ENCODE measurements at places on chromosomes 2 and 18. TPM values are rescaled to one million over a fixed set of nuclear protein-coding genes. Genes with fewer than 3 reads are reported as not detected.

GRCh38 chr2:23703583-23704385 is 223.1 kb downstream of the ATAD2B start:
- DNase-seq, result no peak

DNA sequence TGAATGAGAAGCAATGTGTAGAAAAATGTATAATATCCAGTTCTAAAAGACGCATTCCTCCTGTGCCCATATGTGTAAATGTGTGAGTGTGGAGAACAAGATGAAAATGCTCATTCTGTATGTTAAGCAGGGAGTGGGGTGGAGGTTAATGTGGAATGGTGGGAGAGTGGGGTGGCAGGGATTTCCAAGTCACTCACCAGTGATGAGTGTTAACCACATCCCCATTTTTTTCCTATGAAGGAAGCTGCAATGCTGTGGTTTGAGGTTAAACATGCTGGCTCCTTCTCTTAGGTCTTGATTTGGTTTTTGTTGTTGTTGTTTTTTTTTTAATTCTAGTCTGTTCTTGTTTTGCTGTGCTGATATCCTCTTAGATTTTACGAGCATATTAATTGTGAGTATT is 169.4 kb downstream of the NEDD4L start:
- peak; percentile 93 for DNase-seq

GRCh38 chr2:68837861-68838341 is 33.3 kb downstream of the BMP10 start:
- peak; percentile 84 for DNase-seq

- DNase-seq, result no peak
Observed at GRCh38 chr18:6326566-6326965, 88.1 kb downstream of the L3MBTL4 start.

- DNase-seq, result no peak
Observed at GRCh38 chr2:173374634-173375033, 20.0 kb downstream of the CDCA7 start.

DNA sequence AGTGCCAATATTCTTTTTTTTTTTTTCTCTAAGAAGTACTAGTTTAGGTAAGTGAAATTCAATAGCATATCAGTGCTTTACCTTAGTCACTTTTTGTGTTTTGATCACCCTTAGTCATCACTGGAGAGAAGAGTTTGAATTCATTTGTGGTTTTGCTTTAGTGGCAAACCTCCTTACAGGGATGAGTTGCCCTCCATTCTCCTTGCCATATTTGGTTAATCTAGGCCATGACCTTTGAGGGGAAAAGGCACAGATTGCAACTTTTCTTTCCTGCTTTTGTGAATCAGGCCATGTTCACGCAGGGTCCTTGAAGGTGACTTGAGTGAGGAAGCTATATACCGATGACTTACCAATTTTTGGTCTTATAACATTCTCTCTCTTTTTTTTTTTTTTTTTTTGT is 34.4 kb downstream of the PLEKHA3 start:
- DNase-seq, result peak; percentile 95

GRCh38 chr2:170314744-170315447 is 136.9 kb downstream of the MYO3B start:
- DNase-seq, result no peak

DNA sequence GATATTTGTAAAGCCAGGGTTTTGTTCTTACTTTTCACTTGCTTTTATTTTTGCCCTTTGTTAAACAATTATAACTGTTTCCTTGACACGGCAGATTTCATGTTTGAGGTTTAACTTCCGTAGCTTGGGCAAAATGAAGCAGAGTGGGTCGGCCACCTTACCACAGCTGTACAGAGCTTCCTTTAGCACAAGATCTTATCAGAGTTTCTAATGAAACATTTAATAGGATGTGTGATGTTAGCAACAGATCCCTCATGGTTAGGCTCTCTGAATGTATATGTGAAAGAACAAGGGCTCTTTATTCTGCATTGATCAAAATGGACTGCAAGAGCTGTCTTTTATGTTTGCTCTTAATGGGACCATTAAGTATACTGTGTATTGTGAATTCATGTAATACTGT is 22.3 kb downstream of the RNF125 start:
- no peak for DNase-seq

DNA sequence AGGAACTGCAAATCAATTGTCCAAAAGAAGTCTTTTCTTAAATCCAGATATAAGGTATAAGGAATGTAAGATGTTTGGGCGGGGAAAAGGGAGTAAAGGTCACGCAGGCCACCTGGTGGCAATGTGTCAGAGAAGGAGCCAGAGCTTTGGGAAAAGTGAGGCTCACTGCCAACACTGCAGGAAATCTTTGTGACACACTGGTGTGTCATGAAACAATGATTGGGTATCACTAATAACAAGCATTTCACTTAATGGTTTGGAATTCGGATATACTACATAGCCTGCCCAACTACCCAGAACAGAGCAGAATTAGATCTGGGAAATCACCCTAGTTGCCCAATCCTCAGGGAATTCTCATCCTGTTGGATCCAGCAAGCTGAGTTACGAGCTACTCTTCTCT is 61.0 kb downstream of the RBMS1 start:
- DNase-seq, result peak; percentile 89

DNA sequence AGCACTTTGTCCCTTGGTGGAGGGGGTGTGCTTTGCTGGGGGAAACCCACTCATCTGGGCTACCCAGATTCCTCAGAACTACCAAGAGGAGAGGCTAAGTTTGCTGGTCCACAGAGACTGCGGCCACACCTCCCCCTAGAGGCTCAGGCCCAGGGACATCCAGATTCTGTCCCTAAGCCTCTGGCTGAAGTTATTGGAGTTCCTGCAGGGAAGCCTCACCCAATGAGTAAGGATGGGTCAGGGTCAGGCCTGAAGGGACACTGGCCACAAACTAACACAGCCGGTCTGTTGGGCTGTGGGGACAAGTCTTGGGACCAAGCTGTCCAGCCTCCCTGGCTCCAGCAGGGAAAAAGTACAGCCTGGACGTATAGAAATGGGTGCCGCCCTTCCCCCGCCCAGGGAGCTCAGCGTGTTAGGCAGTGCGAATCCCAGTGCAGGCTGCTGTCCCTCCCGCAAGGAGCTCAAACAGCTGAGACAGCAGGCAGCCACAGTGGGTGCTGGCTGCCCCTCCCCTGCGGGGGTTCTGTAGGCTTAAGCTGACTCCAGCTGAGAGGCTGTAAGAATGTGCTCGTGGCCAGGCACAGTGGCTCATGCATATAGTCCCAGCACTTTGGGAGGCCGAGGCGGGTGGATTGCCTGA is 86.9 kb upstream of the ARL5A start:
- DNase-seq, result no peak

DNA sequence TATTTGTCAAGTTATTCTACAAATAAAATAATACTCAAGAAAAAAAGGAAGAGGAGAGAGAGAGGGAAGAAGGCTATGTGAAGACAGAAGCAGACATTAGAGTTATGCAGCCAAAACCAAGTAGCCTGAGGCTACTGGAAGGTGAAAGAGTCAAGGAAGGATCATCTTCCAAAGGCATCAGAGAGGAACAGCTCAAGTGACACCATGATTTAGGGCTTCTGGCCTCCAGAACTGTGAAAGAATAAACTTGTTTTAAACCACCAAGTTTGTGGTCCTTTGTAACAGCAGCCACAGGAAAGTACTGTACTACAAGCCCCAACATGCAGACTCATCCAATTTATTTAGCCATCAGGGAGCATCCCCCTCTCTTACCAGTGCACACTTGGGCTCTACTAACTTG is 788.5 kb upstream of the LRRTM1 start:
- DNase-seq, result peak; percentile 10

- no peak for DNase-seq
Observed at GRCh38 chr2:69645921-69646320, 2.4 kb upstream of the AAK1 start.

DNA sequence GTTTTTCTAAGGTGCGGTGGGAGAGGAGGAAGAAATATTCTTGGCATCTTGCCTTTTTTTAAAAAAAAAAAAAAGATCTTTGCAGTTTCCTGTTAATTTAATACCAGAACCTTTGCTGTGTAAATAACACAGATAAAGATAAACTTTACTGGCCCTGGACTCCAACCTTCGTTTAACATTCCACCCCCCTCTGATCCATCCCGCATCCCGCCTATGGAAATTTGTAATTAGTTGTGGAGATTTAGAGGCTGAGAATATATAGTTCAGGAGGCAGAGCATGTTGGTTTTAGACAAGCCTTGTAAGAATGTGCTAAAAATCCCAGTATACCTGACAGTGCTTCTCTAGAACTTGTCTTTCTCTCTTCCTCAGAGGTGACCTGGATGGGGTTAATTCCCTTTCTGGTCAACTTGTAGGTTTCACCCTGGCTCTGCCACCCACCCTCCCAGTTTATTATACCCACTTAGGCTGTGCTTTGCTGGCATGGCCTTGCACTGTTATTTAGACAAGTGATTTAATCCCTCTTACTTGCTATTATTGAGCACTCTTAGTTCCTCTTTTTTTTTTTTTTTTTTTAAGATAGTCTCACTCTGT is 2.9 kb upstream of the C2orf72 start:
- DNase-seq, result no peak

GRCh38 chr2:189253836-189254235 is 74.3 kb upstream of the COL5A2 start:
- peak; percentile 32 for DNase-seq

Gene CELF4
- not detected for total RNA-seq

Gene PAIP2B
- total RNA-seq, result 0.81 TPM

Gene RNF138
- total RNA-seq, result 86.7 TPM

Gene FLACC1
- 0.27 TPM for total RNA-seq

Gene FOXD4L1
- total RNA-seq, result 0.07 TPM

Gene HES6
- 1.5 TPM for total RNA-seq

Gene FAM237A
- not detected for total RNA-seq

Gene ACTG2
- total RNA-seq, result 0.89 TPM

Data from M059J (cell line).